ENCODE measurements at places on chromosomes 13 and 19.

DNA sequence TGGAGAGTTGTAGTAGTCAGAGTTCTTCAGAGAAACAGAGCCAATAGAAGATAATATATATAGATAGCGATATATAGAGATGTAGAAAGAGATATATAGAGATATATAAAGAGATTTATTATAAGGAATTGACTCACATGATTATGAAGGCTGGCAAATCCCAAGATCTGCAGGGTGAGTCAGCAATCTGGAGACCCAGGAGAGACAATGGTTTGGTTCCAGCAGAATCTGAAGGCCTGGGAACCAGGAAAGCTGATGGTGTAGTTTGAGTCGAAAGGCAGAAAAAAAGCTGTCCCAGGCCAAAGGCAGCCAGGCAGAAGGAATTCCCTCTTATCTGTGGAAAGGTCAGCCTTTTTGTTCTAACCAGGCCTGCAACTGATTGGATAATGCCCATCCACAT is 194.1 kb downstream of the NUFIP1 start:
- no peak for DNase-seq

GRCh38 chr13:87982400-87982799 is 311.2 kb downstream of the SLITRK5 start:
- no peak for DNase-seq

GRCh38 chr13:48491423-48492095 is 41.3 kb downstream of the RCBTB2 start:
- no peak for DNase-seq

GRCh38 chr13:81393721-81394120 is 1052.8 kb upstream of the SPRY2 start:
- no peak for DNase-seq

GRCh38 chr13:61954092-61954491 is 538.4 kb upstream of the PCDH20 start:
- DNase-seq = no peak

GRCh38 chr19:32744555-32745325 is 25.2 kb downstream of the TDRD12 start:
- DNase-seq = no peak

GRCh38 chr19:54916822-54917221 is 10.9 kb downstream of the NCR1 start:
- no peak for DNase-seq

- no peak for DNase-seq
These were observed 86.8 kb downstream of the RAB20 start for GRCh38 chr13:110474713-110475112.

DNA sequence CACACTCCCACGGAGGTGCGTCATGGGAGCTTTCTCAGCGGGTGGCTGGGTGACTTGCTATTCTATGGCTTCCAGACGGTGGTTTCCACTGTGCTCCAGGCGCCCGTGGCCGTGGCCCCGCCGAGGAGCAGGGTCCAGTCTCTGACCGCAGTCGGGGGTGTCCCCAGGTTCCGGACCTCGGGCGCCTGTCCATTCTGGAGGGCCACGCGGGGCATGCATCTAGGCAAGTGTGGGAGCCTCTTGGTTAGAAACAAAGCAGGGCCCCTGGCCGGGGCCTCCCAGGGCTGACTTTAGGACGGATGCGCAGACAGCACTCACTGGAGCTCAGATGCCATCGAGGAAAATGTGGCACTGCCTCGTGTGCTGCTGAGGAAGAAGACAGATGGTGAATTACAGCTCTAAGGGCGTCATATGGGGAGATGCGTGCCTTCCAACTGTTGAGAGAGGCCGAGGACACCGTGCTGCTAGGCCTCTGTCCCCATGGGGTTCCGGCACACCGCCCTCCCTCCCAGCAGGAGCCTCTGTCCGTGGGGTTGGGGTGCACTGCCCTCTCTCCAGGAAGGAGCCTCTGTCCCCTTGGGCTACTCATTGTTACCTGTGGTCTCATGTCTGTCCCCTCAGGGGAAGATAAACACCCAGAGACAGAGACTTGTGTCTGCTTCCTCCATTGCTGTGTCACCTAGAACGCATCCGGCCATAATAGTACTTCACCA is 38.1 kb downstream of the TMEM255B start:
- DNase-seq = no peak

DNA sequence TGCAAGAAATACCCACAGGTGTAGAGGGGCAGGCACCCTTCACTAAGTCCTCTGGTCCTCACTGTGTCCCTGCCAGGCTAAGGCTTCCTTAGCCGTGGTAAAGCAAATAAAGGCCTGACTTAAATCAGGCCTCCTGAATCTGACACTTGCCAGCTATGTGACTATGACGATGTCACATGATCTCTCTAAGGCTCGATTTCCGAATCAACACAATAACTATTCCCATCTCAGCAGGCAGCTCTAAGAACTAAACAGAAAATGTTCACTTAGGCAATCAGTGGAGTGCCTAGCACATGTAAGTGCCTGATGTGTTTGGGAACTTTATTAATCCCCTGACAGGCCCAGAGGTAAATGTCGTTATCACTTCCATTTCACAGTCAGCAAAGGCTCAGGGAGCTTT is 2.0 kb downstream of the ZNF550 start:
- no peak for DNase-seq

DNA sequence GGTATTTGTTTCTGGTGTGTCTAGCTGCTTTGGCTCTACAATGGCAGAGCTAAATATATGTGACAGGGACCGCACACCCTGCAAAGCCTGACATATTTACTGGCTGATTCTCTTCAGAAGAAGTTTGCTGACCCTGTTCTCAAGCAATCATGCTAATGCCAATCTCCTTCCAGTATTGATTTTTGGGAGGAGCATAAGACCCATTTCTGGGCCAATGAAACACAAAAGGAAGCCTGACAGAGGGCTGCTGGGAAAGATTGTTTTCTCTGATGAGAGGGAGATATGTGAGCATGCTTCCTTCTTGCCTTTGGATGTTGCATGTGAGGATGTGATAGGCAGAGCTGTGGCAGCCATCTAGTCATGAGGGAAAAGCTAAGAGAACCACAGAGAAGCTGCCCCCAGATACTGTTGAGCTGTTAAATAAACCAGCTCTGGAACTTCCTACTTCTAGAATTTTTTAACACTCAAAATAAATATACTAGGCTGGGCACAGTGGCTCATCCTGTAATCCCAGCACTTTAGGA is 31.4 kb upstream of the TPTE2 start:
- no peak for DNase-seq

DNA sequence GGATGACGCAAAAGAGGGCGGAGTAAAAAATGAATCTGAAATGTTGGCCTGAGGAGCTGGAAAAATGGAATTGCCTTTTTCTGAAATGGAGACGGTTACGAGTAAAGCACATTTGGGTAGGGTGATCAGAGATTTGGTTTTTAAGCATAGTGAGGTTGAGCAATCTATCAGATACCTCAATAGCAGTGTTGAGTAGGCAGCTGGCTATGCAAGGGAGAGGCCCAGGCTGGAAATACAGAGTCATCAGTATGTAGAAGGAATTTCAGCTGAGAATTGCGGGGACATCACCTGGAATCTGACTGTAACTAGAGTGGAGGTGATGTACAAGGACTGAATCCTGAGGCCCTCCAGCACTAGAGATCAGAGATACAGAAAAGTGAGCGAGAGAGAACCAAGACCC is 224.8 kb downstream of the LMO7 start:
- no peak for DNase-seq

- DNase-seq = no peak
These were observed 61.8 kb downstream of the MRPL57 start for GRCh38 chr13:21238267-21238666.

- DNase-seq = no peak
These were observed 4.0 kb upstream of the MISP start for GRCh38 chr19:746956-747355.

- no peak for DNase-seq
These were observed 103.3 kb downstream of the PTPRS start for GRCh38 chr19:5237190-5237780.

GRCh38 chr19:5016781-5017180 is 47.9 kb downstream of the KDM4B start:
- no peak for DNase-seq

DNA sequence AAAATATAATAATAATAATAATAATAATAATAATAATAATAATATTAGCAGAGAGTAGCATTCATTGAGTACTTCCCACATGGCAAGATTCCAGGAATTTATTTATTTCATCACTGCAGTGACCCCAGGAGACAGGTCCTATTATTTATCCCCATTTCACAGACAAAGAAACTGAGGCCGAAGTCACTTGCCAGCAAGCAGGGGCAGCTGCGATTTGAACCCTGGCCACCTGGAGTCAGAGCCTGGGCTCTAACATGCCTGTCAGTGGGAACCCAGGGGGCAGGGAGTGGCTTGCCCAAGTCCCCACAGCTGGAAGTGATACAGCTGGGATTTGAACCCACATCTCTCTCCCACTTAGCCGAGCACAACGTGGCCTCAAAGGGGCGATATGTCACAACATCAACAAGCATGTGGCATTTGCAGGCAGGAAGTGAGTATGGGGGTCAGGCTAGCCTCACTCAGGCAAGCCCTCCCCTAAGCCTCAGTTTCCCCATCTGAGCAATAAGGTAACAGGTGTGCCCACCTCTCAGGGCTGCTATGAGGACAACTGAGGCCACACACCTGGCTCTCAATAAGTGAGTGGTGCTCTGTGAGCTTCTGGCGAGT is 2.9 kb downstream of the SHFL start:
- DNase-seq = no peak

DNA sequence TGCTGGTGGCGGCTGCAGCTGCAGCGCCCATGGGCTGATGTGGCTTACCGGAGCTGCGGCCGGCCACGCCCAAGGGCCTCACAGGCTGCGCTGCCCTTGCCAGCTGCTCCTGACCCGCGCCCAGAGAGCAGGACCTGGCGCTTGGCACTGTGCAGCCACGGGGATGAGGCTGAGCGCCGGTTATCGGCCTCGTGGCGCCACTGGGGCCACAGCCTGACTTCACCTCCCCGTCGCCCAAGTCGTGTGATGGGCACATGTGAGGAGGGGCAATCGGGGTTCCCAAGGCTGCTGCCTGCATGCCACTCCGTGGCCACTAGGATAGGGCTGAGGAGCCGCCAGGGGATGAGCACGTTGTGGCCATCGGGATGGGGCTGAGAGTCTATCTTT is 77.2 kb upstream of the PABPC3 start:
- no peak for DNase-seq

GRCh38 chr19:6260376-6260775 is 19.4 kb downstream of the MLLT1 start:
- DNase-seq = no peak

- no peak for DNase-seq
These were observed 38.3 kb downstream of the AP1M1 start for GRCh38 chr19:16235811-16236652.

DNA sequence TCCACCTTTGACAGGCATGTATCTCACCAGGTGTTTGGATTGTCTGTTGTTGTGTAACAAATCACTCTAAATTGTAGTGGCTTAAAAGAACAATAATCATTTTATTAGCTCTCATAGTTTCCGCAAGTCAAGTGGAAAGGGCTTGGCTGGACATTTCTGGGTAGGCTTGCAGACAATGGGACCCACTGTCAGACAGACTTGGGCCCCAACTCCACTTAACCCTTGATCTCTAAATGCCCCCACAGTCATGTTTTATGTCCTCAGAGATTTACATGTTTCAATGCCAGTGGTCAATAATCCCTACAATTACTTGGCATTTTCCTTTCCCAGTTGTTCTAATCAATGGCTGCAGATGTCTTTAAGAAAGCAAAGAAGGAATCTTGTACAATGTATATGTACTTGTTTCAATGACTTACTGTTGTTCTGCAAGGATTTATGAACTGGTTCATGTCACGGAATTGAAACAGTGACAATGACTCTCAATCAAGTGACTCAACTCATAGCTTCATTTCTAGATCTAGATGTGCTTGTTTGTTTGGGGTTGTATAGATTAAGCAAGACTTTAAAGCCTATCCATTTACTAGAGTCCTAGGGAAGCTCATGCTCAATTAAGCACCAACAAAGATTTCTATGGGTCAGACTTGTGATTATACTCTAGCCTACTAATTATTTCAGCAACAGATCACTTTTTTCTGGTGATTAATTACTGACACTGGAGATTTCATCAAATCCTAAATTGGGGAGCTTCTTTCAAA is 510.1 kb upstream of the NBEA start:
- no peak for DNase-seq

DNA sequence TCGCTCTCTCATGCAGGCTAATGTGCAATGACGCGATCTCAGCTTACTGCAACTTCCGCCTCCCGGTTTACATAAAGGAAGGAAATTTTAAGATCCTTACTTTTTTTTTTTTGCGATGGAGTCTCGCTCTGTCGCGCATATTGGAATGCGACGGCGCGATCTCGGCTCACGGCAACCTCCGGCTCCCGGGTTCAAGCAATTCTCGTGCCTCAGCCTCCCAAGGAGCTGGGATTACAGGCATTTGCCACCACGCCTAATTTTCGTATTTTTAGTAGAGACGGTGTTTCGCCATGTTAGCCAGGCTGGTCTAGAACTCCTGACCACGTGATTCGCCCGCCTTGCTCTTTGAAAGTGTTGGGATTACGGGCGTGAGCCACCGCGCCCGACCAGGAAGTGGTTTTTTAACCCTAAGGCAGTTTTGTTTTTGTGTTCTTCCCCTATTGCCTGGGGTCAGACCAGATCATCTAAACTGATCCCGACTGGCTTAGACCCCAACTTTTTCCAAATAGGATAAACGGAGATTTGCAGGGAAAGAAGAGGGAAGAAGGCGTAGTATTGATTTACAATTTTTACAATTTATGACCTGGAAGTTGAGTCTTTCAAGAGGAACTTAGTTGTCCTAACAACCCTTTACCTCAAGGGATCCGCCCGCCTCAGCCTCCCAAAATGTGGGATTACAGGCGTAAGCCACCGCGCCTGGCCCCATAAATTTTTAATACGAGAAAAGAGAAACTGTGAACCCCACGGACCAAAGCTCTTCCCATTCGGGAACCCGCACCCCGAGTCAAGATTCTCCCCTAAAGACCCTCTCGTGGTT is 142.0 kb downstream of the ZNF737 start:
- DNase-seq = peak; percentile 68

GRCh38 chr13:33963134-33963533 is 145.2 kb downstream of the RFC3 start:
- no peak for DNase-seq

DNA sequence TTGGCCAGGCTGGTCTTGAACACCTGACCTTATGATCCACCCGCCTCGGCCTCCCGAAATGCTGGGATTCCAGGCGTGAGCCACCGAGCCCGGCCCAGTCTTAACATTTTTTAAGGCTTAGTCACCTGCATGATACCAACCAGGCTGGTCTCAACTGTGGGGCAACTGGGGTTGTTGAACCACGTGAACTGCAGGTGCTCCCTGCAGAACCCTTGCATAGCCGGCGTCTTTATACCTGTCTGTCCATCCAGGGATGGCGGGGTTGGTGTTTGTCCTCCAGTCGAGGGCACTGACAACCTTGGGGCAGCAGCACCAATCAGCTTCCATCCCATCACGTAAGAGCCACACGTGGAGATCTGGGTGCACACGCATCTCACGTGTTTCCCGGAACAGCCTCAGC is 24.8 kb upstream of the LILRA2 start:
- no peak for DNase-seq

GRCh38 chr13:40469581-40470310 is 196.7 kb downstream of the FOXO1 start:
- no peak for DNase-seq

DNA sequence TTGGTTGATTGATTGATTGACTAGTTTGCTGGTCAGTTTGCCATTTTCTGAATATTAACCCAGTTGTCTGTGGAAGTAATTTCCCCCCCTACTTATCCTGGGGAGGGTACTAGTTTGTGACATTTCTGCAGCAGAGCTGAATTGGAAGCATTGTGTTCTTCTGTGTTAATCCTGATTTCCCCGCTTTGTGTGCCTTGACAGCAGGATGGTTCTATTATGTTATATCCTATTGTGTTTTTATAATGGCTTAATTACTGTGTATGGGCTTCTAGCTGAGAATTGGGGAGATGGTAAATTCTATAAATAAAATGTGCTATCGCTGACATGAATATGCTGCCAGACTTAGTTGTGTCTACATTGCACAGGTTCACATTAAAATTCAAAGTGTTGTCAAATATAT is 499.7 kb downstream of the COG6 start:
- DNase-seq = no peak

All from ureter (tissue), 1 donor.